CD4-positive, alpha-beta T cell treated with Interleukin-17A for 4 hours (primary cell): ENCODE measurements at places on chromosomes 12 and 14.

DNA sequence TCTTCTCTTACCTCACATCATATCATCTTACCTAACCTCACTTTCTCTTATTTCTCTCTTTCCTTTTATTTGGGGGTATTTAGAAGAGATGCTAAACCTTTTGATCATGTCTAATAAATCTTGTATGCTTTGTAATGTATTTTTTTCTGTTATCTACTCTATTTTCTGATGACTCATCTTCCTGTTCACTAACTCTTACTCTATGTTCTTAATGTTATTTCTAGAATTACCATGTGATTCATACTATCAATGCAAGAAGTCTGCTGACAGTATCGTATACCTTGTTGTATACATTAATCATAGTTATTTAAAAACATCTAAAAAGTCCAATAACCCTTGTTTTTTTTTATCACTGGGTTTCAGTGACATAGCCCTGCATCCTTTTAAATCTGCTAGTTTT is 62.3 kb downstream of the MGAT4C start:
- DNase-seq, result no peak

- no peak for DNase-seq
Observed at GRCh38 chr12:79689061-79689476, 1.7 kb downstream of the PAWR start.

DNA sequence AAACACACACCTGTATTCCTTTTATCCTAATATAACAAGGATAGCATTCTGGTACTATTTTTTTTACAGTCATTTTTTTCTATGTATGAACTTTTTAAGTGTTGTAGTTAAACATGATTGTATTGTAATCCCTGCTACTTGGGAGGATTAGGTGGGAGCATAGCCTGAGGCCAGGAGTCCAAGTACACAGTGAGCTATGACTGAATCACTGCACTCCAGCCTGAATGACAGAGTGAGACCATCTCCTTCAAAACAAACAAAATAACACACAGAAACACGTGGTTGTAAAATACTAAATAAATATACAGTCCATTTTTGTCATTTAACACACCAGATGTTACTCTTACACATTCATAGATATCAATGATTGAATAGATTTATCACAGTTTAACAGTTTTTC is 56.9 kb downstream of the MAP4K5 start:
- DNase-seq, result no peak

- no peak for DNase-seq
Observed at GRCh38 chr14:50257732-50258131, 26.4 kb upstream of the SOS2 start.

GRCh38 chr12:115572440-115572839 is 705.1 kb downstream of the MED13L start:
- no peak for DNase-seq
